Glomerular endothelial cell (primary cell): ENCODE measurements at places on chromosomes 16 and 17. TPM values are rescaled to one million over a fixed set of nuclear protein-coding genes. Genes with fewer than 3 reads are reported as not detected.

The ACAP1 gene
- 53.1 TPM in 1 of 2 replicates, not detected in the other for total RNA-seq

The MAP2K6 gene
- 4.7 and 8.8 TPM in 2 replicates for total RNA-seq

The SOCS1 gene
- total RNA-seq: 4.2 and 11.3 TPM in 2 replicates

The CCL5 gene
- total RNA-seq: 1.6 and 1.8 TPM in 2 replicates

The PRSS53 gene
- 0.68 and 4.8 TPM in 2 replicates for total RNA-seq

The C16orf92 gene
- total RNA-seq: not detected in 2 replicates

The CACNA1H gene
- 0.15 and 1.3 TPM in 2 replicates for total RNA-seq

The MYO1C gene
- total RNA-seq: 173 and 196 TPM in 2 replicates

The SLC25A19 gene
- total RNA-seq: 5.8 and 11.7 TPM in 2 replicates

The SMIM36 gene
- not detected in 2 replicates for total RNA-seq

The HOXB7 gene
- total RNA-seq: 39.4 and 44.7 TPM in 2 replicates

The TBC1D3L gene
- total RNA-seq: 3.7 and 9.0 TPM in 2 replicates

The CPHXL2 gene
- total RNA-seq: not detected in 2 replicates

The KRT20 gene
- total RNA-seq: not detected in 2 replicates

The CACNG3 gene
- not detected in 2 replicates for total RNA-seq
